Activated gamma-delta T cell (primary cell): ENCODE measurements at places on chromosomes 2 and 18.

- no peak for DNase-seq
Measured at GRCh38 chr2:37830636-37831035, 94.5 kb upstream of the RMDN2 start.

DNA sequence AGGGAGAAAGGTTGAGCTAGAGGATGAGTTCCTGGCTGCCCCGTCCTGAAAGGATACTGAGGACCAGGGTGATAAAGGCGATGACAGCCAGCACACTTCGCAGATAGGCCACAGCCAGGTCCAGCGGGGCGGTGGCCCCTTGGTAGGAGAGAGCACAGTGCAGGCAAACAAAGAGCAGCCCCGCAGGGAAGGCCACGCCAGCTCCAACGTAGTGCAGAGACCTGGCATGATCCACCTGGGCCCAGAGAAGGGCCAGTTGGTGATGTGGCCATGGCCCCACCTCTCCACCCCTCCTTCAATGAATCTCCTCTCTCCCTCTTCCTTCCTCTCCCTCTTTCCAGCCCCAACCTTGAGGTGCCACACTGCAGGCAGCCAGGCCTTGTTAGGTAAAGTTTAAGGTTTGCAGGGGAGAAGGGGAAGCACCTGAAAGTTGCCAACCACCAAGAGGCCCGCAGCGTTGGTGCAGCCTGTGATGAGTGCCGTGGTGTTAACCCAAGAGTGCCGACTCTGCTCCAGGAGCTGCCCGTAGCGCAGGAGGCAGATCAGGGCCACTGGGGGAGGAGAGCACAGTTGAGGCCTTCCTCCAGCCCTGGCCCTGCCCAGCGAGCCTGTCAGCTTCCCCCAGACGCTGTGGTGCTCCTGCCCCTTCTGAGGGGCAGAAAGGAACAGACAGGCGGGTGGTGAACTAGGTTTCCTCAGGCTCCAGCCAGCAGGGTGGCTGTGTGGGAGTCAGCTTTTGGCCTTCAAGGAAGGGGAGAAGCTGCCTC, 2.8 kb downstream of the TMEM150A start:
- no peak for DNase-seq

DNA sequence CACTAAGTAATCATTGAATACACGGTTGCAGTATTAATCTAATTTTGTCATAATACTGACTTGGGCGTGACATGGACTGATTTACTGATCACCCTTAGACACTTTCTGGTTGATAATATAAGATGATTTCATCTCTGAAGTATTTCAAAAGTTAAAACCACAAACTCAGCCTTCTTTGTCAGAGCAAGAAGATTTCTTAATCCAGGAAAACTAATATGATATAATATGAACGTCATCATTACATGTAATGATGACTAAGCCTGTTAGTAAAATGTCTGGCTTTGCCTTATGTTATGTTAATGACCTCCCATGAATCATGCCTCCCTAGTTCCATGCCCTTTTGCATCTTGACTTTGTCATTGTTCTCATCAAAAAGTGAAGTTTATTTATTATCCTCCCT, 1325.0 kb upstream of the CDH2 start:
- DNase-seq = no peak

- DNase-seq = no peak
Measured at GRCh38 chr2:41957431-41957830, 90.4 kb upstream of the PKDCC start.

- DNase-seq = no peak
Measured at GRCh38 chr2:46650556-46651001, 171.2 kb downstream of the TMEM247 start.
